ENCODE measurements at places on chromosomes 5 and 9. TPM values are rescaled to one million over a fixed set of nuclear protein-coding genes. Genes with fewer than 3 reads are reported as not detected.

- no peaks in the 10 kb centered on the region for H3K27me3 ChIP-seq
- no peak overlapping the region for H3K27ac ChIP-seq
- DNase-seq, result no peak
- no peaks in the 10 kb centered on the region for H3K36me3 ChIP-seq
- no peaks in the 10 kb centered on the region for H3K4me1 ChIP-seq
Observed at GRCh38 chr5:4703931-4704458, 436.1 kb upstream of the ADAMTS16 start.

SHC3 gene
- total RNA-seq, result not detected

IFNA2 gene
- not detected for total RNA-seq

IL7R gene
- 246 TPM for total RNA-seq

All from activated CD4-positive, alpha-beta T cell treated with anti-CD3 and anti-CD28 coated beads for 36 hours (primary cell).